ENCODE measurements at places on chromosomes 11 and 22.

DNA sequence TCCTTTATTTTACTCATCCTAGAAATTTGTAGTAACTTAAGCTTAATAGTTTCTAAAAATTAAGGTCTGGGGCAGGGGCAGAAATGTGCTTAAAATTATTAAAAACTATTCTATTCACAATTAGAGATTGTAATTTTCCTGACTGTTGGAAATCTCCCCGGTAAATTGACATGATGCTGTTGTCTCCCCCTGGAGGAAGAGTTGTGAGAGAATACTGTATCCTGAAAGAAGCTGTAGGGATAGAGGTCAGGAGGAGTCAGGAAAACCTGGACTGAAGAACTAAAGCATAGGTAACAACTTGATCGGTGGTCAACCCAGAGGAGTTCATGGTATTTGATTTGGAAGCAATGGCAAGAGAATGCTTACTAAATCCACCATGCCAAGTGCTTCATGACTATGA, 16.2 kb upstream of the ESAM start:
- DNase-seq, result no peak

GRCh38 chr22:49302150-49302460, 525.6 kb downstream of the BRD1 start:
- no peak for DNase-seq

DNA sequence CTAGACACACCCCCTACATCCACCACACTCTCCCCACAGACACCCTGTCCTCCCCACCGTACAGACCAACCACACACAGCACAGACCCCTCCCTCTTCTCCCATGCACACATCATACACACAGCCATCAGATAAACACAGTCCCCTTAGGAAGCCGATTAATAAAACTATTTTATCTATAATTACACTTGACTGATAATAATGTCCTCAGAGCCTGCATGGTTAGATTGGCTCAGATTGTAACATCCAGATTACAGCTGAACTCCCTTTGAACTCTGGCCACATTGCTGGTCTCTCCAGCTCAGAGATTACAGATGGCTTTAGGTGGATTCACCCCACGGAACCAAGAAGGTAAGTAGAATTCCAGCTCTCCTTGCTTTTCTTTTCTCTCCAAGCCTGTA, 9.5 kb upstream of the ELF5 start:
- no peak for DNase-seq

GRCh38 chr22:27032091-27032761, 374.8 kb downstream of the MIAT start:
- DNase-seq, result peak; percentile 94

DNA sequence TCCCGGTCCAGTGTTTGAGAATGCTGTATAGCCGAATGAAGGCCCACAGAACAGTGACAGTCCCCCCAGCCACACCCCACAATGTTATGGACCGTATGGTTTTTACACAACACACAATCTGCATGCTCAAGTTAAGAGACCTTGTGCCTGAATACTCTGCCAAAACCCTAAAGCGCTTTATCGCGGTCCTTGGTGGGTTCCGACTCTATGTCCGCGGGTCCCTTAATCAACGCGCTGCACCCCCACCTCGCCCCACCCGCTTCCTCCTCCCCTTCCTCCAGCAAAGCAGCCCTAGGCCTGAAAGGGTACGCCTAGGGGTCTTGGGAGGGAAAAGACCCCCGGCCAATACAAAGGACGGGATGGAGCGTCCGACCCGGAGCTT, 442 bp downstream of the COPB1 start:
- no peak for DNase-seq

DNA sequence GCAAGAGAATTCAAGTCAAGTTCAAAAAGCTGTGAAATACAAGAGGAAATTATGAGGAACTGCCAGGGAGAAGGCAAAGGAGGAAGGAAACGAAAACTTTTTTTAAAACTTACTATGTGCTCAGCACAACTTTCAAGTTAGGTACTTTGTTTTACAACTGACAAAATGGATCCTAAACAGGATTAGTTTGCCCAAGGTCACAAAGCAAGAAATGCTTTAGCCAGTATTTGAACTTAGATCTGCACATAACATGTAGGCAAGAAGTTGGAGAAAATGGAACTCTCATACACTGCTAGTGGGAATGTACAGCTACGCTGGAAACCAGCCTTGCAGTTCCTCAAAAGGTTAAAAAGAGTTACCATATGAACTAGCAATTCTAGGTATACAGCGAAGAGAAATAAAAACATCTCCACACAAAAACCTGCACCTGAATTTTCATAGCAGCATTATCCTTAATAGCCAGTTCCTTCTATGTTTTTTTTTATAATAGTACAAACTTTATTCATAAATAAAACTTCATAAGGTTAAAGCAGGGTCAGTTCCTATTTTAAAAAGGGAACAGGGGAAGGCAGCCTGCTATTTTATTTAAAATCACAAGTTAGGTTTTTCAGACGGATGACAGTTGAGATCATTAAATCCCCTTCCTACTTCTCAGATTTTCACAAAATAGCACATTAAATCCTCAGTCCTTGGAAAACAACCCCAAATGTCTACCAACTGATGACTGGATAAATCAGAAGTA, 19.2 kb downstream of the DDX6 start:
- DNase-seq, result no peak

GRCh38 chr11:95556011-95556341, 233.6 kb downstream of the FAM76B start:
- no peak for DNase-seq

GRCh38 chr22:47776329-47776728, 1013.9 kb downstream of the TBC1D22A start:
- no peak for DNase-seq

Measured in NCI-H524 (cell line).